ENCODE measurements at places on chromosomes 11 and 22.

- DNase-seq = no peak
Measured at GRCh38 chr22:17562906-17563870, at the start of gene SLC25A18. SLC25A18 (plus strand) TSS chr22:17563498; CDS start chr22:17579945, 16,447 bp downstream.

DNA sequence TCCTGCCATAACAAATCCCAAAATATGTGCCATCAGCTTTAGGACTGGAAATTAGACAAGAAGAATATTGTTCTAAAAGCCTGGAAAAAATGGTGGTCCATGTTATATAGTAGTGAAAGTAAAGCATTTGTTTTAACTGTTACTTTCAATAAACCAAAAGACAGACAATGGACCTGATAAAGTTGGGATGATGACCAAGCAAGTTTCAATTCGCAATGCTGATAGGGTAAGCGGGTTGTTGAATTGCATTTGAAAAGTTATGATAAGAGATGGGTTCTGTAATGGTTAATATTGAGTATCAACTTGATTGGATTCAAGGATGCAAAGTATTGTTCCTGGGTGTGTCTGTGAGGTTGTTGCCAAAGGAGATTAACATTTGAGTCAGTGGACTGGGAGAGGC is 131.9 kb upstream of the ZC3H12C start:
- DNase-seq = no peak

GRCh38 chr11:119839476-119840133 is 110.6 kb upstream of the NECTIN1 start:
- no peak for DNase-seq

- no peak for DNase-seq
Measured at GRCh38 chr11:45431046-45432018, 145.2 kb upstream of the SYT13 start.
